ENCODE measurements at places on chromosomes 13 and 19. TPM values are rescaled to one million over a fixed set of nuclear protein-coding genes. Genes with fewer than 3 reads are reported as not detected.

DNA sequence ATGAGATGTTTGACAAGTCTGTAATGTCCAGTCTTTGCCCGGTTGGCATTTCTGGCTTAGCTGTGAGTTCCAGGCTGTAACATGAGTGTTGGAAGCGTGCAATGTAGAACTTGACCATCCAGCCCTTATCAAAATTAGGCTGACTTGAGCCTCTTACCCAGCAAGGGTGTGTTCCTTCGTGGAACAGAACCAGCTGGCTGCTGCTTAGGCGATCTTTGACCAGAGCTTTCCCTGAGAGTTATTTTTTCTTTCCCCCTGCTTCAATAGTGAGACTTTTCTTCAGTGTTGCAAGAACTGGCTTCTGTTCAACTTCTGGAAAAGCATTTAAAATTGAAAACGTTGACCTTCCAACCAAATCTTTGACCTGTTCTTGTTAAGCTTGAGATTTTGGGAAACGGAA lies 6.5 kb downstream of the TNFSF13B start:
- no peak for DNase-seq

- no peak for DNase-seq
Observed at GRCh38 chr19:1088416-1089010, 6.7 kb downstream of the POLR2E start.

GRCh38 chr19:28023064-28023463 lies 1189.9 kb downstream of the UQCRFS1 start:
- DNase-seq: no peak

DNA sequence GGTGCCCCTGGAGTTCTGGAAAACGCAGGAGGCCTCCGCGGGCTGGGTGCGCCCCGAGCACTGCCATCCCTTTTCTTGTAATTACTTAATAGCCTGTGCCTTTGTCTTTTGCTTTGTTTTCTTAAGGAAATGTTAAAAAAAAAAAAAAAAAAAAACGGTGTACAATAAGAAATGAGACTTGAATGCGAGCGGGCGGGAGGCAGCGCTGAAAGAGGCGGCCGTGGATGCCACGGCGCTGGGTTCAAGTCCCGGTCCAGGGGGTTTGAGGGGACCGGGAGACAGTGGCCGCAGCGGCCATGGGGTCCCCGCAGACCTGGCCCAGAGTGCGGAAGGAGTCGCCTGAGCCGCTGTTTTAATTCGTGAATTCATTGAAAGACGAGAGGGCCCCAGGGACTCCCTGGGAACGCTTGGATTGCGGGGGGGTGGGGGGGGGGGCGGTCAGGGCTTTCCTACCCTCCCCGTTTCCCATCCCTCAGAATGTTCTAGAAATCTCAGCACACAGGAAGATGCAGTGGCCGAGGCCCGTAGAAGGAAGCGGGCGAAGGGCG lies 349.2 kb upstream of the ARGLU1 start:
- DNase-seq: no peak

Gene CYP4F22
- polyA plus RNA-seq: not detected

- DNase-seq: no peak
Observed at GRCh38 chr19:54670576-54671357, 8.0 kb downstream of the LILRB4 start.

GRCh38 chr19:40633207-40633606 lies 32.0 kb downstream of the LTBP4 start:
- DNase-seq: no peak

DNA sequence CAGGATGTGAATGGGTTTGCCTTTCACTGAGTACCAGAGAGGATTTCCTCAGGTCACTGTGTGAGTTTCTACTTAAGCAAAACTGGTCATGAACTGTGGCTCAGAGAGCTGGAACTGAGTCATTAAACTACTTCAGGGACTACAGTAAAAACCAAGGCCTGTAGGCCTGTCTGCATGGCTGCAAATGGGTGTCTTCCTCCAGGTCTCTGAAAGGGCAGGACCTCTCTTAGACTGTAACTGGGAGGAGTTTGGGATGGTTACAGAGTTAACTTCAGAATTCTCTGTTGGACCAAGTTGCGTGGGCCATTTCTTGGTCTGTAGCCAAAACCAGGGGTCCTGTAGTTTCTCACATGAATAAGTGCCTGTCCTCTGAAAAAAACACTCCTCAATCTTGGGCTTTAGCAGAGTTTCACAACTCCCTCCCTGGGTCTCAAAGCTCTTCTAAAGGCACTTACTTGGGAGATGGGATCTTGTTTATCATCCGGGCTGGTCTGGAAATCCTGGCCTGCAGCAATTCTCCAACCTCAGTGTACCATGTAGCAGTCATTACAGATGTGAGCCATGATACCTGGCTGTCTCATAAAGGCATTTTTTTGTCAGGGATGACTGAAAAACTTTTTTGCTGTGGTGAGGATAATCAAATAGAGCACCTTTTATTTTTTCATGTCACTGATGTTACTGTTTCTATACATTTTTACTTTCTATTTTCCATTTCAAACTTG lies 19.7 kb downstream of the ZNF714 start:
- no peak for DNase-seq

GRCh38 chr13:113979791-113980471 lies 6.1 kb upstream of the C13orf46 start:
- DNase-seq: no peak

- no peak for DNase-seq
Observed at GRCh38 chr13:40429706-40430545, 236.5 kb downstream of the FOXO1 start.

- no peak for DNase-seq
Observed at GRCh38 chr13:24624801-24625231, 55.4 kb upstream of the ATP12A start.

GRCh38 chr19:33194886-33195644 lies 935 bp downstream of the LRP3 start:
- peak; percentile 62 for DNase-seq

- no peak for DNase-seq
Observed at GRCh38 chr19:36916991-36917390, 859 bp downstream of the ZNF568 start.

Gene FGF22
- 1.1 TPM for polyA plus RNA-seq

DNA sequence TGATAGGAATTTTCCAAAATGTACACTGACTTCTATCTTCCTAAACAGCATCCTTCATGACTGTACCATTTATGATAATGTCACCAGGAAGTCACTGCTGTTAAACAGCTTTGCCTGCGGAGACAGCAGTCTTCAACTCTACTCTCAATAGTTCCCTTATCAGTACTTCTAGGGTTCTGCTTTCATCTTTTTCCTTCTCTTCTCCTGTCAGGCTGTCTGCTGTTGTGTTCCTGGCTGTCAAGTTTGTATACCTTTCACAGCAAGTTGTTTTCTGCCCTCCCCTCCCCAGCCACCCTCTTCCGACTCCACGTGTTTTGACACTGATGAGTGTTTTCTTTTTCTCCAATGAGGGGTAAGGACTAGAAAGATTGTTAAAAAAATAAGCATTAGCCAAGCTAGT lies 2.2 kb downstream of the UPF3A start:
- no peak for DNase-seq

Gene APLP1
- polyA plus RNA-seq: 52.1 TPM

Gene COX7A1
- polyA plus RNA-seq: not detected
